ENCODE measurements at places on chromosomes 4 and X. TPM values are rescaled to one million over a fixed set of nuclear protein-coding genes. Genes with fewer than 3 reads are reported as not detected.

GRCh38 chr4:6855692-6856297, 53.8 kb upstream of the TBC1D14 start:
- peaks cover 12% of the 10 kb centered on the region for H3K4me1 ChIP-seq
- H3K4me3 ChIP-seq: no peak overlapping the region
- DNase-seq: no peak
- no peak overlapping the region for H3K27ac ChIP-seq

- H3K4me1 ChIP-seq: no peaks in the 10 kb centered on the region
- no peak overlapping the region for H3K27ac ChIP-seq
- no peak overlapping the region for H3K4me3 ChIP-seq
- no peaks in the 10 kb centered on the region for H3K27me3 ChIP-seq
- H3K36me3 ChIP-seq: no peaks in the 10 kb centered on the region
Observed at GRCh38 chr4:18401868-18402267, 380.3 kb upstream of the LCORL start.

GRCh38 chr4:22522206-22522605, 6.3 kb upstream of the ADGRA3 start:
- no peak for DNase-seq
- H3K4me3 ChIP-seq: no peak overlapping the region
- no peaks in the 10 kb centered on the region for H3K36me3 ChIP-seq
- no peaks in the 10 kb centered on the region for H3K27me3 ChIP-seq
- no peaks in the 10 kb centered on the region for H3K4me1 ChIP-seq

DNA sequence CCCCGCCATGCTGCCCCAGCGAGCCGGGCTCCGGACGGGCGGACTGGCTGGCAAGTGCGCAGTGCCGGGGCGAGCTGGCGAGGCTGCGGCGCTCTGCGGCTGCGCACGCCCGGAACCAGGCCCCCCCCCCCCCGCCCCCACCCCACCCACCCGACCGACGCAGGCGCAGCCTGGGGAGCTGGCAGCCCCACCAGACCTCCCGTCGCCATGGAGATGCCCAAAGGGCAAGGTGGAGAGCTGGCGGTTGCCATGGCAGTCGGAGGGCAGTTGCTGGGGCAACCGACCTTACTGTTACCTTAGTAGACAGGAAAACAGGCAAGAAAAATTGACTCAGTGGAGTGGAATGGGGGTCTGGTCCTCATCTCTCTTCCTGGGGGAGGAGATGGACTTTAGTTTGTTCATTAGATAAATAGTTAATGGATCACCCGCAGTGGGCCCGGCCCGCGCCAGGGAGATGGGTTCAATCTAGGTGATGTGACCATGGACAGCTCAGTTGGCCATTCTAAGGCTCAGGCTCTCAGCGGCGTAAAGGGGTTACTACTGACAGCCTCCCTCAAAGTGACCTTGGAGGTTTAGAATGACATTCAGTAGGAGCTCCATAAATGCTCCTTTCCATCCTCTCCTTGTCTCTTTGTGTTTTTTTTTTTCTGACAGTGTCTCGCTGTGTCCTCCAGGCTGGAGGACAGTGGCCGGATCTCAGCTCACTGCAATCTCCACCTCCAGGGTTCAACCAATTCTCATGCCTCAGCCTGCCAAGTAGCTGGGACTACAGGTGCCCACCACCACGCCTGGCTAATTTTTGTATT, at the start of gene PCSK1N:
PCSK1N (minus strand) TSS at position 87 of the 806 bp plus-strand sequence; CDS start at position 9, 78 bp downstream.
- no peaks in the 10 kb centered on the region for H3K36me3 ChIP-seq
- H3K4me3 ChIP-seq: peak within 1 kb of the TSS; percentile 44
- DNase-seq: no peak

- no peak within 1 kb of the TSS for H3K27ac ChIP-seq
- H3K4me3 ChIP-seq: no peak within 1 kb of the TSS
- no peak for DNase-seq
Observed at GRCh38 chr4:55635741-55636655, at the start of gene NMU. TSS of gene NMU (minus strand) at chr4:55636298. CDS start at chr4:55636192, 106 bp downstream.

DNA sequence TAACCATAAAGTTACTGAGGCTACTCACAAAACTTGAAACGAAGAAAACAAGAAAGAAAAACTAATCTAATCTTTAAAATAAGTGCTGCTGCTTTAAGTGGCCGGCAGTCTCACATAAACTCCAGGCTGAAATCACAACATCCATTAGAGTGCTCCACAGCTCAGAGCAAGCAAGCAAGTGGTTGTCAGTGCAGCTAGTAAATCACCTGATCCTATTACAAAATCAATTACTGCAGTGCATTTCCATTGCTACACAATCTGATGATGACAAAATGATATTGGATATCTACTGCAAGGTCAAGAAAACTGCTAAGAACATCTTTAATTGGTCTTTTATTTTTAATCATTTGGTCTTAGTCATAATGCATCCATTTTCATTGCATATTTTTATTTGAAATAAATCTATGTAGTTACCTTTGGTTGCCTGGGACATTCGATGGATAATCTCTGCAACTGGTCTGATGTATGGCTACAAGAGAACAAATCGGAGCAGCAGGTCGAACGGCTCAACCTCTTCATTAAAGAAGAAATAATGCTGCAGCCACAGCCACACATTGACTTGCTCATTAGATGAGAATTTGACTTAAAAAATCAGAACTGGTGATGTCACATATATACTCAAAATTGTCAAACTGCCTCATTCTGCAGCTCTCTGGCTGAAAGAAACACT, 87.7 kb downstream of the FBXW7 start:
- no peaks in the 10 kb centered on the region for H3K27me3 ChIP-seq
- H3K27ac ChIP-seq: no peak overlapping the region
- H3K36me3 ChIP-seq: no peaks in the 10 kb centered on the region
- no peaks in the 10 kb centered on the region for H3K4me1 ChIP-seq
- no peak overlapping the region for H3K4me3 ChIP-seq

DNA sequence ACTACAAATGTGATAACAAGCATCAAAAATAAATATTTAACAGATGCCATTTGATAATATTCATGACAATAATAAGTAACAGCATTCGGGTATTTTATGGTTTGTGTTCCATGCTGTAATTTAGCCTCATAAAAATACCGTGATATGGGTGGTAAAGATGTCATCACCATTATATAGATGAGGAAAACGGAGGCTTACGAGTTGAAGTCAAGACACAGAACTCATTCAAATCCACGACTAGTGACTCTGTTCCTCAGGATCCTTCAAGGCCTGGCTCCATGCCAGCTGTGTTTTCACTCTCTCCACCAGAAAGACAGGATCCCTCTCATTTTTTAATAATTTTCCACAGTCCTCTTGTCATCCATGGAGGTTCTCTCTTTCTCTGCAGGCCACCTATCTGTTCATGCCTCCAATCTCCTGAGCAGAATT, 94.5 kb downstream of the APBB2 start:
- H3K27ac ChIP-seq: no peak overlapping the region
- H3K27me3 ChIP-seq: no peaks in the 10 kb centered on the region
- H3K4me1 ChIP-seq: no peaks in the 10 kb centered on the region
- H3K4me3 ChIP-seq: no peak overlapping the region

DNA sequence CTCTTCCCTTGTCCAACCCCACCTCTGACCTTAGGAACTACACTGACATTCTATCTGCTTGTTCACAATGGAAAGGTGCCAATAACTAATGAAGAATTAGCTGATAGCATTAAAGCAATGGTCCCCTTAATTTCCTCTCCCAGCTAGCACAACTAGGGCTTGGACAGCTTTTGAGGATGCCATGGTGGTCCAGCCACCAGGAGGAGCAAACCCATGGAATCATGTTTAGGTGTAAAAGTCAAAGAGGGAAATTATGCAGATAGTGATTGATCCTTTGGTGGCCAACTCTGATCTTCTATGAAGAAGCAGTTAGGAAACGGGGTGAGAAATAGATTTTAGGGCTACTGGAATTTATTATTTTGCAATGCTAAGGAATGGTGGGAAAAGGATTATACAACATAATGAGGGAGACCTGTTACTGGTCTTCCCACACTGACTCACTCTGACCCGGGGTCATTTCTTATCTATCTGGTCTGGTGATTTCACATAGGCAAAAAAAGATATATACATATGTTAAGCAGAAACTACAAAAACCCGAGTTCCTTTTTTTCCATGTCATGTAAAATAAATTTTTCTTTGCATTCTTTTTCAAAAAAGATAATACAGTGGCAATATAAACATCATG, 45.8 kb upstream of the FBXW7 start:
- no peak overlapping the region for H3K4me3 ChIP-seq
- no peak overlapping the region for H3K27ac ChIP-seq
- H3K27me3 ChIP-seq: no peaks in the 10 kb centered on the region

- H3K4me3 ChIP-seq: no peak overlapping the region
- H3K27me3 ChIP-seq: no peaks in the 10 kb centered on the region
- H3K36me3 ChIP-seq: no peaks in the 10 kb centered on the region
- no peaks in the 10 kb centered on the region for H3K4me1 ChIP-seq
- no peak for DNase-seq
Observed at GRCh38 chr4:79682801-79683530, 274.9 kb upstream of the GK2 start.

DNA sequence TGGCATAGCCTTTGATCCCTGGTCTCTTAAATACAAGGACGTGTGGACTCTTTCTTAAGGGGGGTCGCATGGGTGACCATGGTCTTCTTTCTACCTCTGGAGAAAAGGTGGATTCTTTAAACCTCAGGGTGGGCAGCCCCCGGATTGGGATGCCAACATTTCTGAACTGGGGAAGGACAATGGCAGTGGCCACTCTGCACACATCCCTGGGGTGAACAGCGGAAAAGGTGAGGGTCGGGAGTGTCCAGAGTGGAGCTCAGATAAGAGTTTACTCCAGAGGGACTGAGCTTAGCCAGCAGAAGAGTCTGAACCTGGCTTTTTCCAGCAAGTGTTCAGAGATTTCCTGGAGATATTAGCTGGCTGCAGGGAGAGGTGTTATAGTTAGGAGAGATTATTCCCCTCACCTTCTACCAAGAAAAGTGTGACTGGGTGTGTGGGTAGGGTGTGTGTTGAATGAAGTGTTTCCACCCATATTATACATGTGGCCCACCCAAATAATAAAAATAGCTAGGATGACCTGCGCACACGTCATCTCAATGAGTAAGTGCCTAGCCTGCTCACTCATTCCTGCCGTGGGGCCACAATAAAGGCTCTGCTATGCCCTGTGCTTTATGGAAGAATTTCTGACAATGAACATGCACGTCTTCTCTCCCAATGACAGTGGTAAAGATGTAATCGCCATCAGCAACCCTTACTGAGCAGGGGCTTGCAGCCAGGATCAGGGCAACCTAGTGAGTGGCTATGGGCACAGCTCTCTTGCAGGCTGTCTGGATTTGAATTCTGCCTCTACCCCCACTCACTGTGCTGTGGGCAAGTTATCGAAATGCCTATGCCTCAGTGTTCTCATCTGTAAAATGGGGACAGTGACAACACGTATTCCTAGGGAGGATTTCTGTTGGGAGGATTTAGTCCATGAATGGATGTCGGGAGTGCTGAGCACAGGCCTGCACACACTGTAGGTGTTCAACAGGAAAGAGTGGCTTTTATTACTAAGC, 76.6 kb downstream of the SLC2A9 start:
- no peak overlapping the region for H3K27ac ChIP-seq
- H3K4me1 ChIP-seq: no peaks in the 10 kb centered on the region
- no peak overlapping the region for H3K4me3 ChIP-seq
- H3K36me3 ChIP-seq: no peaks in the 10 kb centered on the region
- DNase-seq: no peak

DNA sequence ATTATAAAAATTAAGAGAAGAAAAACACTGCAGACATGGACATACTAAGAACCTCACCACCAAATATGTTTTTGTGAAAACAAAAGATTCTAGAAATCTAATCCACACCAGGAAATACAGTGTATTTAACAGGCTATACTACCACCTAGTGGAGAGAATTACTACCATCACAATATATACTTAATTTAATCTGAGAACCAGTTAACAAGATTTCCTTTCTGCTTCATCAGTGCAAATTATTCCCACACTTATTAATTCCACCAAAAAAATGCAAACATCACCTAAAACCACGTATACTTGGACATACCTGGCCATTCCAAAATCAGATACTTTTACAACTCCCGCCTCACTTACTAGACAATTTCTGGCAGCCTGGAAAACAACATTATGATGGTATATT, 7.0 kb upstream of the TXK start:
- H3K27me3 ChIP-seq: no peaks in the 10 kb centered on the region
- no peak overlapping the region for H3K4me3 ChIP-seq
- no peak overlapping the region for H3K27ac ChIP-seq
- H3K36me3 ChIP-seq: no peaks in the 10 kb centered on the region

The TCEAL6 gene
- not detected for total RNA-seq

The MAGEC3 gene
- not detected for total RNA-seq

The SLC25A53 gene
- total RNA-seq: 6.3 TPM

Data from naive thymus-derived CD4-positive, alpha-beta T cell (primary cell).